ENCODE measurements at places on chromosomes 1 and 21.

GRCh38 chr21:29005696-29006095 is 13.0 kb upstream of the LTN1 start:
- no peak for DNase-seq

GRCh38 chr1:57590978-57591377 is 167.1 kb upstream of the DAB1 start:
- DNase-seq: no peak

DNA sequence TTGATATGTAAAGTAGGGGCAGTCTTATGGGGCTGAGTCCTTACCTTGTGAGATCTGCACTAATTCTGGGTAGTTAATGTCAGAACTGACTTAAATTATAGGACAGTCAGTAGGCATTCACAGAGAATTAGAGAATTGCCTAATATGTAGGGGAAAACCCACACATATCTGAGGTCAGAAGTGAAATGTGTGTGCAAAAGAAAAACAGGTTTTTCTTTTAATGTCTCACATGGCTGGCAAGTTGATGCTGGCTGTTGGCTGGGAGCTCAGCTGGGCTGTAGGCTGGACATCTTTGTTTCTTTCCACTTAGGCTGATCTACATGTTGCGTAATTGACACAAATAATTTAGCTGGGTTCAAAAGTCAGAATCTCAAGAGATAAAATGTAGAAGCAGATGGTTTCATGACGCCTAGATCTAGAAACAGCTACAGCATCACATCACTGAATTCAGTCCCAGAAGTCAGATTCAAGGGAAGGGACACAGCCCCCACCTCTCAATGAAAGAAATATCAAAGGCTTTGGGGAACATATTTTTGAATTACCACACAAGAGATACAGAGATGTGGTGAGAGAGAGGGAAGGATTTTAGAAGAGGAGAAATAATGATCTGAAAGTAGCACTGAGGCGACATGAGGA is 98.9 kb downstream of the TNFSF18 start:
- peak; percentile 59 for DNase-seq

GRCh38 chr1:85398391-85399064 is 66.4 kb downstream of the DDAH1 start:
- peak; percentile 49 for DNase-seq

DNA sequence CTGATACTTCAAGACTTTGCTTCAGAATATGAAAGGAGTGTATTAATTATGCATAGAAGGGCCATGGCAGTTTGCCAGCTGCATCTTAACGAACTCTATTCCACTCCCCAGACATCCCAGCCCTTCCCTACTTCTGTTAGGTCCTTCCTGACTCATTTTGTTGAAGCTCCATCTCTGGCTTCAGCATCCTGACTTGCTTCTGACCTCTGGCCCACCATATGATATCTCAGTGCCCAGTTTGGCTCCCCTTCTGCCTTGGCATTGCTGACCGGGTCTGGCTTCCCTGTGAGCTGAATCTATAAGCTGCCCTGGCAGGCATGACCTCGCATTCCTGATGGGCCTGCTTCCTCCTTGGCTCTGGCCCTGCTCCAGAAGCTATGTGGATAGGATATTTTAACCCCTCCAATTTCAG is 27.6 kb upstream of the ARHGAP29 start:
- DNase-seq: no peak

DNA sequence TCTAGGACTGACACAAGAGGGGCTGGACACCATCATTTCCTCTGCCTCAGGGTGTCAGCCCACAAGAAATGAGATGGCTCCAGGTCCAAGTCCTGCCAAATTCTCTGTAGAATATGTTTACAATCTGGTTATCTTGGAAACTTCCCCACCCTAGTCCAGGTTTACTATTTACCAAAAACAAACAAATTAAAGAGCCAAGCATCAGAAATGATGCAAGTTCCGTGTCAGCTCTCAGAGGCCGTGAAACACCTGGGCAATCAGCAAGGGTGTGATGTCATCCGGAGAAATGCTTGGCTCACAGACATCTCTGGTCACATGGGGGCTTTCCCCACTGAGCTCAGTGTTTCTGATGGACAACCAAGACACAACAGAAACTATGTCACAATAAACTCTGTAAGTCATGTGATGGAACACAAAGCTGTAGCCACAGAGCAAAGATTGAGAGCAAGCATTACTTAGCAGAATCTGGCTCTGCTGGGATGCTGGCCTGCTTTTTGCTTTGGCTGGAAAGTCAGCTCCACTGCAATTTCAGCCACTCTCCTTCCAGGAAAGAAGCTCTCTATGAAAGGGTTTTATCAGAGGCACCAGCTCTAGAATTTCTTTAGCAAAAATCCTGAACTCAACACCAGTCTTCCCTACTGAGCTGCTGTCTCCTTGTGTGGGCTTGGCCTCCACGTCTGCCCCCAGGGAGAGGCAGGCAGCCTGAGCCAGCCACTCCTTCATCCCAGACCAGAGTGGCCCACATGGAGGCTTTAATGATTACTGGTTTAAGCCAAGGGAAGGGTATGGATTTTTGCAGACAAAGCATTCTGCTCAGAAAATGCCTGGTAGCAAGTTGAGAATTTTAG is 55.9 kb downstream of the NENF start:
- peak; percentile 72 for DNase-seq

GRCh38 chr21:46284733-46285132 is 678 bp downstream of the MCM3AP start:
- no peak for DNase-seq

GRCh38 chr1:170010443-170010842 is 64.1 kb downstream of the KIFAP3 start:
- peak; percentile 21 for DNase-seq

DNA sequence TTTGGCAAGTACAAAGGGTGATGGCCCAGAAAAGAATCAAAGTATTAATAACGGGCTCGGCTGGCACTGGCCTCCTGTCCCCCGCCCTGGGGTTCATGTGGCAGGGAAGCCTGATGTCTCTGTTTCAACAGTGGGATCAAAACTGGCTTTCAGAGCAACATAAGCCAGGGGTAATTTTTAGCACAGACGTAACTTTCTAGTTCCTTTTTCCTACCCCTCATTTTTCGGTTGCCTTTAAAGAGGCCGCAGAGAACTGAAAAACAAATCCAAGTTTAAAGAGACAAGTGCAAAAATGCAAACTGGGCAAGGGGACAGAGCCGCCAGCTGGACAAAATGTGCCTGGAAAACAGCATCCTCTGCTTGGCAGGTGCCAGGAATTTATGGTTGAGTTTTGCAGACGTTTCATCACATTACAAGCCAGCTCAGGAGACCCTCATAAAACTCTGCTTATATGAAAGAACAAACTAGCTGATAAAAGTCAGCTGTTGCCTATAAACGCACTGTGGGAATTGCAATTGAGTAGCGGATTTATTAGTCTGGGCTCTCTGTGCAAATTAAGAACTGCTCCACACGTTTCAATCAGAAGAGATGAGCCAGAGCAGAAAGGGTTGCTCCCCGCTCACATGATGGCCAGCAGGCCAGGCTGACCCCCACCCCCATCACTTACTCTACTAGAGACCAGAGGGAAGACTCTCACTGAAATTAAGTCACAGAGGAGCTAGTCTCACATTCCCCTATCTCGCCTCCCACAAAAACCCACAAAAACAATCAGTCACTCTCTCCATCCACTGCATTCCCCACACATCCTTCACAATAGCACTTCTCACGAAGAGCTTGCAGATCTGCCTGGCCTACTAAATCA is 15.8 kb upstream of the CDCA8 start:
- no peak for DNase-seq

DNA sequence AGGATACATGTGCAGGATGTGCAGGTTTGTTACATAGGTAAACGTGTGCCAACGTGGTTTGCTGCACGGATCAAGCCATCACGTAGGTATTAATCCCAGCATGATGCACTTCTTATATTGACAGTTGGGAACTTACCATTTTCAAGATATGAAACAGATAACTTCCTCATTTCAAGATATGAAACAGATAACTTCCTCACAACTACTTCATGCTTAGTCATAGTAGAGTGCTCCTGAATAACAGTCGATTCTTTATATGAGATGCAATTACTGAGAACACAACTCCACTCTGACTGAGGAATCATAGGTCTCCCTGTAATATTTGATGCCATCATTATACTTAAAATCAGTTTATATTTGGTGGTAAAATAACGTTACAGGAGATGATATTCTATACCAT is 1124.3 kb downstream of the AMY1C start:
- DNase-seq: no peak

DNA sequence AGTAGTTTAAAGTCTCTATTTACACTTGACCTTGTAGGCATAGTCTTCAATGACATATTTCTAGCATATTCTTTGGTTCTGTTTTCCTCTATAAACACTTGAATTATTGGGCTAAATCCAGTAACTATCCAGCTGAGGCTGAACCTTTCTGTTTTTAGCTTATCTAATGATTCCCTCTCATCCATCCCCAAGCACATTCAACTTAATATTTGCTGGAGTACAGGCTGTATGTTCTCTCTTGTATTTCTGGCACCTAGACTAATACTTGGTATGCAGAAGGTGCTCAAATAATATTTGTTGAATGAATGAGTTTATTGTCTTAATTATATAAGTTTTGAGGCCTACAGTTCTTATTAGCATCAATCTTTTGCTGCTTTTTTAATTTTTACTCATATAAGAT is 88.7 kb downstream of the RABGAP1L start:
- DNase-seq: no peak

- no peak for DNase-seq
These were observed 11.7 kb downstream of the NR5A2 start for GRCh38 chr1:200038981-200039848.

DNA sequence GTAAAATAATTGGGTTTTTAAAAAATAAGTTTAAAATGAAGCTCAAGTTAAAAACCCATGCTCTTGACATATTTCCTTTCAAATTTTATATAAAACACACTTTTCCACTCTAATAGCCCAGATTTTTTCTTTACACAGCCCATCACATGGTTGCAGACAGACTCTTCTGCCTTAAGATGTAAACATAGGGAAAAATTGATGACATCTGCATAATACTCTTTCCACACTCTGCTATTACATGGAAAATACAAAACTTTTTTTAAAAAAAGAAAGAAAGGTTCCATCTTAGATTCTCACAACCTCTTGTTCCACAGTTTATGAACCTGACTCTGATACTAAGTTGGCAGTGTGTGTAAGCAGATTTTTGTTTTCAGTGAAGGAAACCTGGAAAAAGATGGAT is 120.8 kb upstream of the ZNF648 start:
- DNase-seq: no peak

DNA sequence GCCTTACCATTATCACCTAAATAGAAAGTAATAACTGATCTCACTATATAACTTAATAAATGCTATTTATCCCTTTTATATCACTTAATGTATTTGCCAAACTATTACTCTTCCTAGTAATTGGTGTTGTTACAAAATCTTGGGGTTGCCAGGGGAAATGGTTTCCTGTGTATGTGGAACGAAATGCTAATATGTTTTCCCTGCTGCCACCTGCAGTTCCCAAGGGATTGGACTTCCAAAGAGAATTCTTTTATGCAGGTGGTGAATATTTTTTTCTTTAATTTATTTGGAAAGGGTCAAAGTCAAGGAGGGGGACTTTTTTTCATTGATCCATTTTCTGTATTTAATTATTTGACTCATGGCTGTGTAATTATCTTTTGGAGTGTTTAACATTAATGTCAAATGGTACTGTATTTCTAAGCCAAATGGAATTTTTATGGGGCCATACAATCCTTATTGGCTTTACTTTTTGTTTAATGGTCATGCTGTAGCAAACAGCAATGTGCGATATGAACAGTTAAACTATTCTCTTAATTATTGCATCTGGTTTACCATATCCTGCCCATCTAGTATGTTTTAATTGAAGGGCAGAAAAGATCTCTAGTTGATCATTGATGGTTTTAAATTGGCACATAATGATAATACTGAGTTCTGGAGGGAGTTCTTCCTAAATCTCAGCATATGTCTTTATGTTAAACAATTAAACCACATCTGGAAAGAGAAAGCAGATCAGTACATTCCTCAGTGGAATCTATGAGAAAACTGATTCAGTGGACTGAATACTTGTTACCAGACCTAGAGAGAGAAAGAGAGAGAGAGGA is 486.3 kb downstream of the TTLL7 start:
- no peak for DNase-seq

GRCh38 chr1:47727051-47727696 is 270.0 kb downstream of the TRABD2B start:
- no peak for DNase-seq

DNA sequence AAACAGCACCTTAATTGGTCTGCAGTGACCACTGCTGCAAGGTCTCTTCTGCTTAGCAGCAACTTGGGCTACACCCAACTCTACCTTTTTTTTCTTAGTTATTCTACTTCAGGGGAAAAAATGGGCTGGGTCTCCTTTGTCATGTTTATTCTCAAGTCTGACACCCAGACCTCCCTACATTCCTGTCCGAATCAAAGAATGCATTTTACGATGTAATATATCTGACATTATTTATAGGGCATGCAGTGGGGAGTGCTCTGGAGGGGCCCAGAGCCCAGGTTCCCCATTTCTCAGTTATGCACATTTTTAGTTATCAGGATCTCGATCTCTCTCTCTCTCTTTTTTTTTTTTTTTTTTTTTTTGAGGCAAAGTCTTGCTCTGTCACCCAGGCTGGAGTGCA is 50.5 kb downstream of the OPTC start:
- no peak for DNase-seq

DNA sequence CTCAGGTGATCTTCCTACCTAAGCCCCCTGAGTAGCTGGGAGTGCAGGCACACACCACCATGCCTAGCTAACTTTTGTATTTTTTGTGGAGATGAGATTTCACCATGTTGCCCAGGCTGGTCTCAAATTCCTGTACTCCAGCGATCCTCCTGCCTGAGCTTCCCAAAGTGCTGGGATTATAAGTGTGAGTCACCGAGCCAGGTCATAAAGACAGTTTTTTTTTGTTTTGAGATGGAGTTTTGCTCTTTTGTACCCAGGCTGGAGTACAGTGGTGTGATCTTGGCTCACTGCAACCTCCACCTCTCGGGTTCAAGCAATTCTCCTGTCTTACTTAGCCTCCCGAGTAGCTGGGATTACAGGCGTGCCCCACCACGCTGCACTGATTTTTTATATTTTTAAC is 42.1 kb downstream of the KIF1B start:
- no peak for DNase-seq

GRCh38 chr1:98044071-98044697 is 123.3 kb upstream of the DPYD start:
- DNase-seq: no peak

GRCh38 chr1:22877112-22877915 is 95.4 kb downstream of the LACTBL1 start:
- no peak for DNase-seq

GRCh38 chr1:101908980-101909379 is 87.7 kb downstream of the OLFM3 start:
- no peak for DNase-seq

GRCh38 chr1:23202263-23202749 is 15.0 kb downstream of the HTR1D start:
- peak; percentile 28 for DNase-seq

- DNase-seq: no peak
These were observed 22.1 kb upstream of the NEXN start for GRCh38 chr1:77866296-77866695.

- DNase-seq: peak; percentile 36
These were observed 157.6 kb downstream of the PGBD5 start for GRCh38 chr1:230268371-230269170.

GRCh38 chr1:74812180-74812541 is 79.2 kb downstream of the TYW3 start:
- no peak for DNase-seq

GRCh38 chr1:16451841-16452528 is 11.5 kb downstream of the NECAP2 start:
- DNase-seq: no peak
